Left renal cortex interstitium (tissue), 4 donors: ENCODE measurements at places on chromosomes 3 and 15. TPM values are rescaled to one million over a fixed set of nuclear protein-coding genes. Genes with fewer than 3 reads are reported as not detected.

Gene RTP1
- polyA plus RNA-seq, result not detected

Gene TM6SF1
- polyA plus RNA-seq, result 1.5 TPM

Gene FGF7
- 16.3 TPM for polyA plus RNA-seq

DNA sequence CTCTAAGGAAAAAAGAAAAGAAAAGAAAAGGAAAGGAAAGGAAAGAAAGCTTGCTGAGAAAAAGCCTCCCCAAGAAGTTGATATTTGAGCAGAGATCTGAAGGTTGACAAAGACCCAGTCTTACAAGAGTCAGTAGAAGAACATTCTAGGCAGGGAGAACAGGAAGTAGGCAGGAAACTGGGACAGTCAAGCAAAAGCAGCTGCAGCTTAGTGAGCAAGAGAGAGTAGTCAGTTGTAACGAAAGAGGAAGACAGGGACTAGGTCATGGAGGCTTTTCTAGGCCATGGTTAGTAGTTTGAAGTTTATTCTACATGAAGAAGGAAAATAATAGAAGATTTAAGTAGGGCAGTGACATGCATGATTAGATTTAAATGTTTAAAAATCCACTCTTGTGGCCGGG, 31.8 kb upstream of the KLHL6 start:
- no peak for DNase-seq

DNA sequence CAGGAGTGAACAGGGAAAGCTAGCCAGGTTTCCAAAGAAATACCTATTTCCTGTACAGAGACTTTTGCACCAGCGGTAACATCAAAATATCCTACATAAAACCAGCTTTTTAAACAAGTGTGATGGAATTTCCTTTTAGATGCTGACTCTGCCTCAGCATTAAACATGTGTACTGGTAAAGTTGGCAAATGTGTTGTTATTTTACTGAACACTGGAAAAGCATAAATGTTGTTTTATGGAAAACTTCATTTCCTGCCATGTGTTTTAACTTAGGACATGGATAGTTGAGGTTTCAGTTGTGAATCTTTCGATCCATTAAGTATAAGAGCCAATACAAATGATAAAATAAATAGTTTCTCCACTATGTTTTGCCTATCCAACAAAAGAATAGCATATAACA, 15.7 kb downstream of the OXNAD1 start:
- no peak for DNase-seq

- no peak for DNase-seq
Observed at GRCh38 chr3:27746838-27747237, 24.7 kb upstream of the EOMES start.

- DNase-seq, result no peak
Observed at GRCh38 chr3:46318207-46318927, 35.5 kb upstream of the CCR2 start.

GRCh38 chr3:139934613-139935015, 371 bp upstream of the CLSTN2 start:
- DNase-seq, result peak; percentile 10

- no peak for DNase-seq
Observed at GRCh38 chr3:46196261-46196957, 11.7 kb downstream of the CCR1 start.
